NCI-H446 treated with DMSO at 0.1 percent for 48 hours (cell line): ENCODE measurements at places on chromosomes 6 and 20.

GRCh38 chr6:111788379-111789276 is 84.6 kb downstream of the FYN start:
- DNase-seq = no peak

GRCh38 chr6:100155141-100155540 is 161.1 kb upstream of the MCHR2 start:
- no peak for DNase-seq

DNA sequence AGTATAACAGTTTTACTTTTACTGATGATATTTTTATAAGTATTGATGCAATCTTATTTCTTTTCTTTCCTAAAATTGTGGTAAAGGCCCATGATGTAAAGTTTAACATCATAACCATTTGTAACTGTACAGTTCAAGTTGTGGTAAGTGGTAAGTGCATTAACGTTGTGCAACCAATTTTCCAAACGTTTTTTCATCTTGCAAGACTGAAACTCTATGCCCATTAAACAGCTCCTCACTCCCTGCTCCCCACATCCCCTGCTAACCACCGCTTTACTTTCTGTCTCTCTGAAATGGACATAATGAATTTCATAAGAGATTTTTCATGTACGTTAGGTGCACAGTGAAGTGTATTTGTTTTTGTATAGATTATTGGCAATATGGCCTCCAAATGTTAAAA is 106.0 kb downstream of the PACRG start:
- DNase-seq = no peak

- DNase-seq = no peak
Observed at GRCh38 chr6:71499667-71500066, 211.1 kb downstream of the OGFRL1 start.

DNA sequence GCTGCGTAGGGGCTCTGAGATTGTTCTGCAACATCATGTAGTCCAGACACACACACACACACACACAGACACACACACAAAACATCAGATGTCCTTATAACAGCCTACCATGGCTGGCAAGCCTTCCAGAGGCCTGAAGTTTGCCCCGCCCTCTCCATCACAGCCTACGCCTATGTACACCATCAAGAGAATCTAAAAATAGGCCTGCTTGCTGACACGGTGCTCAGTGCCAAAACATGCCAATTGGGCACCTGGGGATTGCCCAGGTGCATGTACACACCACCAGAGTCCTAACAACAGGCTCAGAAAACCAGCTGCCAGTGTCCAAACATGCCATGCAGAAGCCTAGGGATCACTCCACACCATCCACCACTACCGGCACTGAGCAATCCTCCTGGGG is 391.7 kb upstream of the SPTLC3 start:
- no peak for DNase-seq

- no peak for DNase-seq
Observed at GRCh38 chr6:39049575-39050283, 1.1 kb downstream of the GLP1R start.

- no peak for DNase-seq
Observed at GRCh38 chr20:23541776-23542175, 26.5 kb downstream of the CST9L start.

GRCh38 chr20:61608275-61609085 is 356.4 kb downstream of the CDH4 start:
- no peak for DNase-seq

GRCh38 chr6:44621846-44622245 is 234.3 kb downstream of the CDC5L start:
- no peak for DNase-seq

- peak; percentile 25 for DNase-seq
Observed at GRCh38 chr20:35306931-35307517, 14.8 kb upstream of the FAM83C start.

DNA sequence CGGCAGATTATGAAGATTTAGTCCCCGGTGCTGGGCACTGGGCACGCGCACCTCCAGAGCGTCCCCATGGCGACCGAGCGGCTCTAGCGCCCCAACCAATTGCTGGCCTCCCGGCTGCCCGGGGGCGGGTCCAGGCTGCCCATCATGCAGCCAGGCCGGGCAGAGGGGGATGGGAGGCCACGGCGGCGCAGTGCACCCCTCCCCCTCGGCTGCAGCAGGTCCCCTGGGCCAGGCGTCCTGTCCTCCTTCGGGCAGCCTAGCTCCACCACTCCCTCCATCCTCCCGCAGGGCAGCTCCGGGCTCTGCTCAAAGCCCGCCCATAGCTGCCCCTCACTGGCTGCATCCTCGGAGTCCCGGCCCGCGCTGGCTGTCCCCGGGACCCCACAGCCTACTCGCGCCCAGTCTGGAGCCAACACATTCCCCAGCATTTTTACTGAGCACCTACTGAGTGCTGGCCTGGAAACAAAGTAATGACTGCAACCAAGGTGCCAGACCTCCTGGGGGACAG is 99.4 kb downstream of the ASXL1 start:
- no peak for DNase-seq

- DNase-seq = no peak
Observed at GRCh38 chr6:2516059-2516458, 234.7 kb downstream of the MYLK4 start.

DNA sequence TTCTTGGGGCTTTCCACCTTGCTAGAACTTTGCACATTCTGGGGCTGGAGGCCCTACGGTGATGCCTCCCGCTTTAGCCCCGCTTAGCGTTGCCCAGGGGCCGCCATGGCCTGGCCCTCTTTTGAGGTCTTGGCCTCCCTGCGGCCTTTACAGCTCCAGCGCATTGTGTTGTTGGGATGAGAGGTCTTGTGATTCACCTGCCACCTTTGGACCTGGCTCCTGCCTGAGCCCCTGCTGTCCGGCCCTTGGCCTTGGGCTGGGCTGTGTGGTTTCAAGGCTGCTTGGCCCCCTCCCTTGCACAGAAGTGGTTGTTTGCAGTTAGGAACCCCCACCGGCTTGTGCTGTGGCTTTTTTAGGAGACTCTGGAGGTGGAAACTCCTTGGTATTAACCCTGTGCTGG is 61.0 kb upstream of the CDH4 start:
- no peak for DNase-seq

GRCh38 chr20:13271977-13272975 is 51.2 kb downstream of the ISM1 start:
- no peak for DNase-seq
